ENCODE measurements at places on chromosomes 12 and 14.

- DNase-seq, result no peak
These were observed 6.5 kb downstream of the CTDSP2 start for GRCh38 chr12:57839996-57840395.

DNA sequence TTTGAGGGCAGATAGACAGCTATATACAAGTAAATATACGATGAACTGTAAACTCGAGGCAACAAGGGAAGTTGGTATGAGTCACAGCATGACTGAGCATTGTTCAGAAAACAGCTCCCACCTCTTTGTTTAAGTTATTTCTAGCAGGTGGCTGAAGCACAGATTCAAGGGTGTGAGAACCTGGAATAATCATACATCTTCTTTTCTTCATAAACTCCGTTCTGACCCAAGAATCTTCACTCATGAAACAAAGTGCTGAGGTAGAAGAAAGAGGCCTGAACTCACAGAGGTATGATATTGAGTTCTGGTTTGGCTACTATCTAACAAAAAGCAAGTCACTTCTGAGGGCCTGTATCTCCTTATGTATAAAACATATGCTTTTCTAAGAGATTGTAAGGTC lies 364.1 kb upstream of the KITLG start:
- DNase-seq, result no peak

DNA sequence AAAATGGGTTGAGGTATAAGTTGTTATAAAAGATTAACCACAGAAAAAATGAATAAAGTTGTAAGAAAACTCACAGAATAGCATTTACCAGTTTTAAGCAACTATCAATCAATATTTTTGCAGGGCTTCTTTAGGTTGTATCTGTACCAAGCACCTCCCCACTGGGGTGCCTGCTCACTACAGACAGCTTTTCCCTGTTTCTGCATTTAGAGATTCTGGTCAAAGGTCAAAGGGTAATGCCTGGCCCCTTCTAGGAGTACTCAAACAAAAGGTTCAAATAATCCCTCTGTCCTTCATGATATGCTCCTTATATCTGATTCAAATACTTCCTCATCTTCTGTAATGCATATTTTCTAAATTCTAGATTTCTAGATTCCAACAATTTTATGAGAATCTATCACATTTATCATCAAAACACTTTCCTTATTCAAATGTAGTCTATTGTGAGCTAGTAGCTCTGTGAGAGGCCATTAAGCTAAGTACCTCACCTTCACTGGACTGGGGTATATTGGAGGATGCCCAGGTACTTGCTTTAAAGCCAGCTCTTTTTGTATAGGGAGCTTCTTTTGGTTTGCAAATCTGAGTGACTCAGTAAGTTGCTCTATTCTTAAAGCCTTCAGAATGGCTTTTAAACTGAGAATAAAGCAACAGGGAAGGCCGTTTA lies 120.7 kb upstream of the PTPRB start:
- DNase-seq, result no peak

GRCh38 chr14:106185837-106186233 lies 659.5 kb downstream of the TMEM121 start:
- no peak for DNase-seq

DNA sequence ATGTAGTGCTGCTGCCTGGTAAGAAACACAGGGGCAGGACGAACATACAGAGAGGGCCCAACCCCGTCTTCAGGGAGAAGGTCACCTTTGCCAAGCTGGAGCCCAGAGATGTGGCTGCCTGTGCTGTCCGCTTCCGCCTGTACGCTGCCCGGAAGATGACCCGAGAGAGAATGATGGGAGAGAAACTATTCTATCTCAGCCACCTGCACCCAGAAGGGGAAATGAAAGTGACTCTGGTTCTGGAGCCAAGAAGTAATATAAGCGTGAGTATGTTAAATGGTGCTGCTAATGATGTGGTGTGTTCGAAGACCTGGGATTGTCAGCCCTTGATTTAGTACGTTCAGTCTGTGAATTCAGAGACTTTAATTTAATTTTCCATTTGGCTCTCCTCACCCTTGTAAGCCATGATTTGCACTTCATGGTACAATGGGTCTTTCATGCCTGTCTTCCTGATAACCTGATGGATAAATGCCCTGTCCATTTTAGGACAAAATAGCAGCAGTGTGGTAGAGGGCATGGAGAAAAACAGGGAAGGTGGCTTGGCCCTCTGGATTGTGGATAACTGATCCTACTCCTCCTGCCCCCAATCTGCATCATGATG lies 318.9 kb downstream of the SNAPC1 start:
- no peak for DNase-seq

GRCh38 chr12:21451529-21451928 lies 14.1 kb downstream of the PYROXD1 start:
- no peak for DNase-seq

- no peak for DNase-seq
These were observed 156.3 kb upstream of the RASSF8 start for GRCh38 chr12:25802143-25802542.
